Stimulated activated CD4-positive, alpha-beta T cell treated with anti-CD3 and anti-CD28 coated beads, Interleukin-1b, Interleukin-23, amount 100 ng/mL, for 4 hours (primary cell): ENCODE measurements at places on chromosomes 7 and 10.

DNA sequence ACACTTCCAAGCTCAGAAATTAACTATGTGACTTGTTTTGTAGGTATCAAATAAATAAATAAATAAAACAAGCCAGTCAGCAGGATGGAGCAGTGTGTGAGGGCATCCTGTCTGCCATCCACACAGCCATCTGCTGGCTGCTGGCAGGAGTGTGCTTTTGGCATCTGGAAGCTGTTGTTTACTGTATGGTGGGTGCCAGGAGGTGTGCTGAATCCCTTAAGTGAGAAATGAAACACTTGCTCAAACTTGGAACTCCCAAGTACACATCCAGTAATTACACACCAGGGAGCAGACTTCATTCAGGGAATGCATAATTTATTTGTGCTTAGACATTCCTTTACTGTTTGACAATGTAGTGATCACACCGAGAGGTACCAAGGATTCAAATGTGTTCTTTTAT, 16.9 kb upstream of the TAX1BP1 start:
- no peak for DNase-seq

DNA sequence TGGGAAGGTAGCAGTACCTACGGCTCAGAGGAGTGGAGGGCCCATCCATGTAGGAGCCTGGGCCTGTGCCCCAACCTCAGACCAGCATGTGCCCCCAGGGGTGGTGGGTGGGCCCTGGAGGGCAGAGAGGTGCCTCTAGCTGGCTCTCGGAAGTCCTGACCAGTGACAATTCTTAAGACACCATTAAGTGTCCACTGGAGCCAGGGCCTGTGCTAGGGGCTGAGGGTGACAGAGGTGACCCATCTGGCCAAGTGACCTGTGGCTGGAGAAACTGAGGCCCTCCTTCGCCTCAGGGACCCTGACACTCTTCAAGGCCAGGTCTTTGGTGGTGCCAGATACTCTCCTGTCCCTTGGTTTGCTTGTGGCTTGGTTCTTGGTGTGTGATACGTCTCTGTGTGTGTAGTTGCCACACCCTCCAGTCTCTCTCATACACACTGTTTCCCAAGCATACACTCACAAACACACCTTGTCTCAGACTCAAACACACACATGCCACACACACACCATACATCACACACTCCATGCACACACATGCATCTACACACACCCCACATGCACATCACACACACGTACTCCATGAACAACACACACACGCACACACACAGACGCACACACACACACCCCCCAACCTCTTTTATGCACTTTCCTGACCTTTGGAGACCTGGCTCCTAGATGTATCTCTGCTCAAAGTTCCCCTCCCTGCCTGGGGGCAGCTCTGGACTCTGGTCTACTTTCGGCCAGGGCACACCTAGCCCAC, 897 bp upstream of the RAMP3 start:
- no peak for DNase-seq

- no peak for DNase-seq
Measured at GRCh38 chr10:22317076-22317370, 835 bp downstream of the COMMD3 start.

- DNase-seq: peak; percentile 51
Measured at GRCh38 chr7:105388356-105389087, at the start of gene SRPK2. Gene SRPK2 (minus strand): TSS chr7:105388921.

GRCh38 chr10:119893074-119893473, 544 bp downstream of the SEC23IP start:
- no peak for DNase-seq

DNA sequence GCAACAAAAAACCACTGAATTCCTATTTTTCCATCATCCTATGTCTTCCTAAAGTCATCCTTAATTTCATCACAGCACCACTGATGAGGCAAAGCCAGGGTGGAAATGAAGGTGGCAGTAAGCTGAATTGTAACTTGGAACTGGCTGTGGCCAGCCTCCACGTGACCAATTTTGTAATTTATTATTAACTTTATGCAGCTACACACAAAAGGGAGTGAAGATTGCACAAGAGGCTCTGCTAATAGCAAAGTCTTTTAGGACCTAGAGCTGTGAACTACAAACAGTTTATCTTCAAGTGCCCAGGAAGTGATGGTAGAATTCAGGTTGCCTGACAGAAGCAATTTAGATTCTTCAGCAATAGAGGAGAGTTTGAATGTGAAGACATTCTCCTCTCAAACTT, 176.4 kb downstream of the CCDC71L start:
- DNase-seq: no peak

- DNase-seq: no peak
Measured at GRCh38 chr7:109951565-109951928, 1139.4 kb upstream of the LRRN3 start.

GRCh38 chr7:75870557-75871161, 8.2 kb upstream of the RHBDD2 start:
- no peak for DNase-seq

- DNase-seq: no peak
Measured at GRCh38 chr7:151060416-151061212, 1.2 kb downstream of the SLC4A2 start.

DNA sequence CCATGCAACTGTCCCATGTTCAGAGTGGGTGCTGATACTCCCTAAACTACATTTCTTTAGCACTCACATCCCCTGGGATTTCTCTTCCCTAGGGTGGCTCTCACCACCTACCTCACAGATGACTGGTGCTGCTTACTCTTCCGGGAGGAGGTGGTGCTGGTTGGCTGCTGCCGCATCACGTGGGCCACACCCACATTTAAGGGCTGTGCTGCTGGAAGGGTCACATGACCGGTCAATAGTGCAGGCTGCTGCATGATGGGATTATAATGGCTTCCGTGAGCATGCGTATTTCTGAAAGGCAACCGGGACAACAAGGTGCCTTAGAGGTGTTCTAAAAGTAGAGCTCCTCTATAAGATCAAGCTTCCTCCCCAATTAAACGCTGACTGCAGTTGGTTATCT, 76.8 kb downstream of the CLEC2L start:
- DNase-seq: no peak

GRCh38 chr7:39757604-39758003, 134.2 kb downstream of the RALA start:
- DNase-seq: no peak

GRCh38 chr10:112395809-112396530, 22.1 kb downstream of the ACSL5 start:
- DNase-seq: no peak

GRCh38 chr10:70830164-70830563, 14.4 kb downstream of the SGPL1 start:
- no peak for DNase-seq

- DNase-seq: peak; percentile 77
Measured at GRCh38 chr10:47047577-47048525, 136.6 kb downstream of the PTPN20 start.

DNA sequence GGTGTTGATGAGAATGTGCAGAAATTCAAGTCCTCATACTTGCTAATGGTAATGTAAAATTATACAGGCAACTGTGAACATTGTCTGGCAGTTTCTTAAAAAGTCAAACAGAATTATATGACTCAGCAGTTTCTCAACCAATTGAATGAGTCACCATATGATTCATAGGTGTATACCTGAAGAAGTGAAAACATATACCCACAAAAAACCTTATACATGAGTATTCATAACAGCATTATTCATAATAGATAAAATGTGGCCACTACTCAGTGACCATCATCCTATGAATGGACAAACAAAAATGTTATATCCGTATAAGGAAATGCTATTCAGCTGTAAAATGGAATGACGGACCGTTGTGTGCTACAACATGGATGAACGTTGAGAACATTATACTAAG, 253.5 kb downstream of the MALRD1 start:
- DNase-seq: no peak

DNA sequence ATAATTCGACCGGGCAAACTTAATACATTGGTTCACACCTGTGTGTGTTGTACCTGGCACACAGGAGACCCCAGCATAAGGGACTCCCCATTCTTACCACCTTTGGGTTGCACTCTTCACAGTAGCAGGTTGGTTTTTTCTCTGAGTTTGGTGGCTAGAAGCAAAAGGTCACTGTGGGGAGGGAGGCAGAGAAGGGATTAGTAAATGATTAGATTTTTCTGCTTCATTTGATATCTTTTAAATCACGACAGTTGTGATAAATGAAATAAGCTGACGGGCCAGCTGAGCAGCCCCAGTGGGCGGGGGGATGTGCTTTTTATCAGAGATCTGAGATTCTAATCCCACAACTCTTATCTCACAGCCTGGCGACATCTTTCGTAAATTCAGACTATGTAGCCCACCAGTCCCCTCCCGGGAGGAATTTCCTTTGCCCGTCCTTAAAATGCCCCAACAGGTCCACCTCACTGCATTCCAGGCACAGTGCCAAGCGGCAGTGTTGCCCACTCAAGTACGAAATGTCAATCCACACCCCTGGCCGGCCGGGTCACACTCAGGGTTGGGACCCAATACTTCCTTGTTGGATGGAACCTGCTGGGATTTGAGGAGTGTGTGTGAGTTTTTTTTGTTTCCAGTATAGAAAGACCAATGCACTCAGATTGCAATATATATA, 10.5 kb upstream of the KCP start:
- DNase-seq: no peak

DNA sequence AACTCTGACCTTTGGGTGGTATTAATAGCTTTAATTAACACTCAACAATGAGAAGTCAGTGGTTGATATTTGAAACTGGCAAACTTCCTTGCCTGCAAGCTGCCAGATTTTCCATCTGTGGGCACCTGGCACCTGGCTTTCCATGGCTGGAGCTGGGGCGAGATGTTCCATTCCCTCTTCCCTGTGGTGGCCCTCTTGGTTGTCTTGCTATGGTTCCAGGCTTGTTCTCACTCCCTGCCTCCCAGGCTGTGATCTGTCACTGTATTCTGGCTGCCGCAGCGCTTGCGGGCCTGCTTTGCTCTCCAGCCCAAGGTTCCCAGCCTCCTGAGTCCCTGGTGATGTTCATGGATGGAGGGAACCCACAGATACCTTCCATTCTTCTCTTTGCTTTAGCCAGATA, 201.0 kb downstream of the FRMD4A start:
- DNase-seq: no peak

- no peak for DNase-seq
Measured at GRCh38 chr10:61941202-61941681, 39.7 kb downstream of the ARID5B start.

DNA sequence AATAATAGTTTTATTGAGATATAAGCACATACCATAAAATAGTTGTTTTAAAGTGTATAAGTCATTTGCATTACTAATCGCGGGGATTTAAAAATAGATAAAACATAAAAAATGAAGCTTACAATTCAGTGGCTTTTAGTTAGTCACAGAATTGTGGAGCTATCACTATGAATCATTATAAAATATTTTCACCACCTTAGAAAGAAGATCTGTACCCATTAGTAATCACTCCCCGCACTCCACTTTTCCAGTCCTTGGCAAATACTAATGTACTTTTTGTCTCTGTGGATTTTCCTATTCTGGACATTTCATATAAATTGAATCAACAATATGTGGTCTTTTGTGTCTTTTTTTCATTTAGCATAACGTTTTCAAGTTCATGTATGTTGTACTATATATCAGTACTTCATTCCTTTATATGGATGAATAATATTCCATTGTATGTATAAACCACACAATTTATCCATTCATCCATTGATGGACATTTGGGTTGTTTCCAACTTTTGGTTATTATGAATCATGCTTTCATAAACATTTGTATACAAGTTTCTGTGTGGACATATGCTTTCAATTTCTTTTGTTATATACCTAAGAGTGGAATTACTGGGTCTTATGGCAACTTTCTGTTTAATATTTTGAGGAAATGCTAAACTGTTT, 162.5 kb downstream of the MAGI2 start:
- DNase-seq: no peak

GRCh38 chr10:60414877-60415585, 25.4 kb upstream of the ANK3 start:
- DNase-seq: no peak

GRCh38 chr7:143299840-143300239, 11.7 kb downstream of the CASP2 start:
- DNase-seq: peak; percentile 30

- no peak for DNase-seq
Measured at GRCh38 chr10:121357401-121357800, 240.8 kb downstream of the FGFR2 start.

DNA sequence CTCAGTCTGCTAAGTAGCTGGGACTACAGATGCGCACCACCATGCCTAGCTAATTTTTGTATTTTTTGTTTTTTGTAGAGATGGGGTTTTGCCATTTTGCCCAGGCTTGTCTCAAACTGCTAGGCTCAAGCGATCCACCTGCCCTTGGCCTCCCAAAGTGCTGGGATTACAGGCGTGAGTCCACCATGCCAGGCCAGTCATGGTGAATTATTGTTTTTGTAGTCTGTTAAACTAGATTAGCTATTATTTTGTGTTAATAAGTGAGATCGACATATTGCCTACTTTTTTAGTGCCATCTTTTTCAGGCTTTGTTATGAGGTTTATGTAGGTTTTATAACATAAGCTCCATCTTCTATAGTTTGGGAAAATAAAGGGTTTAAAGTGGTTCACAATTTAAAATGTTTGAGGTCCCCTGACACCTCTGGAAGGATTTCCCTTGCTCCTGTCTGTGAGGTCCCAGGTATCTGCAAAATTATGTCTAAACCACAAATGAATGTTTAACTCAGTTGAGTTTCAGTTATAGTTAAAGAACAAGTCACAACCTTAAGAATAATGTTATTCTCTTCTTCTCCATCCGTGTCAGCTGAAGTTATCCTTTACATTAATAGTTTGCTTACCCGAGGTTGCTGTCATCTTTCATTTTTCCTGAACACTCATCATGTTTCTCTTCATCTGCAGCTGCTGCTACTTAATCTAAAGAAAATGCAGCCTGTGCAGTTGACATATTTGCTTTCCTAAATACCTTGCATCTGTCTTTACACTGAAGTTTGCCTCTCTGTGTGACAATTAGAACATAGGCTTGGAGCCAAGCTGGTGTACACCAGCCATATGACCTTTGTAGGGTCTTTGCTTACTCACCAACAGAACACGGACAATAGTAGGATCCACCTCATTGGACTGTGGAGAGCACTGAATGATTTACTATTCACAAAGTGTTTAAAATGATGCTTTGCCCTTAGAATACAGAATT, 8.9 kb upstream of the VSTM4 start:
- no peak for DNase-seq

- no peak for DNase-seq
Measured at GRCh38 chr7:11923376-11923930, 91.5 kb upstream of the THSD7A start.

- DNase-seq: no peak
Measured at GRCh38 chr7:155232911-155233310, 64.8 kb upstream of the INSIG1 start.

DNA sequence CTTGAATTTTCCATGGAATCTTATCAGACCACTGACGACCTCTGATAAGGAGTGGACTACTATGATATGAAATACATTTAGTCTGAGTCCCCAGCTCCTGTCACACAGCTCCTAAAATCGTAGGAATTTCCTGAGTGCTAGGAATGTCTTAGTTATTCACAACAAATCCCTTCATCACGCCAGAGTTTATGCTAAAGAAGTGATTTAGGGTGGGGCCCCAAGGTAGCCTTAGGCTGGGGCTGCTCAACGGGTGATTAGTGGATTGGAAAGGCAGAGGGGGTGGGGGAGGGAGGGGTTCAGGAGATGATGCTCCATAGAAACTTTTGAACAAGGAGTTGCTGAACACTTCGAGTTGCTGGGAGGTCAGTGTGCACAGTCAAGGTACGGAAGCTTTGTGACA, 7.0 kb upstream of the TET1 start:
- DNase-seq: no peak
